CD4-positive, alpha-beta T cell treated with Interleukin-17A for 1 hour (primary cell): ENCODE measurements at places on chromosomes 4 and X.

DNA sequence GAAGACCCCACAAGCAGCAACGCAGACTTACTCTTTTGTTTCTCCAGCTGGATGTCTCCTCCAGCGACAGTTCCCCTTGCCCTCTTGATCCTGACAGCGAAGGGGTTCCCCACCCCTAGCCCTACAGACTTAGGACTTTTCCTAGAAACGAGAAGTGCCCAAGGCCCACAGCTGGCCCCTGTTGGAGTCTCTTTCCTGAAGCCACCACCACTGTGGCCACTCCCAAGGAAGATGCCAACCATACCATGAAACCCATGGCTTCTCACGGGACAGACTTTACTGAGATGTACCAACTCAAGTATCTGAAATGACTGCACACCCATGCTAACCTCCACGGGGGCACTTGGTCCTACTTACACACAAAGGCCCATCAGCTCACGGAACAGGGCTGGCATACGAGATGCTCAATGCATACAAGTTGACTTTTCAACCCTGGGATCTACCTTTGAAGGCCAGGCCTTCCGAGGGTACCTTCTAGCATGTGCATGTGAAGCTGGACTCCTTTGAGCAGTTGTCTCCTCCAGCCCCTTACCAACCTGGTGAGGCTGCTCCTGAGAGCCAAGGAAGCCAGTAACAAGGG is 924 bp upstream of the IRAK1 start:
- DNase-seq = peak; percentile 10

DNA sequence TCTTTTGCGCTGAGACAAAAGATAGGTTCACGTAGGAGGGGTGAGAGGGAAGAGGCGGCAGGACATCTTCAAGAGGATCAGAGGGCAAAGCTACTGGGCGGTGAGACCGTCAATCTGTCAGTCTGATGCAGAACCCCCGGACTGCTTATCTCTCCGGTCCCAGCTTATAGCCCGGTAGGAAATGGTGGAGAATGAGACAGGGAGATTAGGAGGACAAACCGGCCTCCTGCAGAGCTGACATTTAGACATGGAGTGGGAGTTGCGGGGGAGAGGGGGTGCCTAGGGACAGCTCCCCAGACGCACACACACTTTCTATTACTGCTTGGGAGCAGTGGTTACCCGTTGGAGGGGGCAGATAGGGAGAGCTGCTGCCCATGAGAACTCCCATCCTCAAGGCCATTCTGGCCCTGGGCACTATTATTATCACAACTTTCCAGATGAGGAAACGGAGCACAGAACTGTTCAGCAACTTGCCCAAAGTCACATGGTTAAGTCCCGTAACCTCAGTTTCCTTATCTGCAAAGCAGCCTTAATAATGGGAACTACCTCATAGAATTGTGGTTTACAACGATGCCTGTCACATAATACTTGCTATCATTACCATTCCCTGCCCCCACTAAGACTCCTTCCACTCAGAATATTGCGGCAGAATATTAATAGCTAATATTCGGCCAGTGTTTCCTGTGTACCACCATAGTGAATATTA is 1.1 kb upstream of the HDAC6 start:
- DNase-seq = no peak

GRCh38 chrX:103941201-103941975 is 21.0 kb upstream of the TMSB15B start:
- peak; percentile 55 for DNase-seq

- DNase-seq = no peak
Observed at GRCh38 chrX:137575596-137576255, 9.8 kb downstream of the ZIC3 start.

- DNase-seq = no peak
Observed at GRCh38 chr4:122604146-122604545, 16.7 kb downstream of the IL21 start.

DNA sequence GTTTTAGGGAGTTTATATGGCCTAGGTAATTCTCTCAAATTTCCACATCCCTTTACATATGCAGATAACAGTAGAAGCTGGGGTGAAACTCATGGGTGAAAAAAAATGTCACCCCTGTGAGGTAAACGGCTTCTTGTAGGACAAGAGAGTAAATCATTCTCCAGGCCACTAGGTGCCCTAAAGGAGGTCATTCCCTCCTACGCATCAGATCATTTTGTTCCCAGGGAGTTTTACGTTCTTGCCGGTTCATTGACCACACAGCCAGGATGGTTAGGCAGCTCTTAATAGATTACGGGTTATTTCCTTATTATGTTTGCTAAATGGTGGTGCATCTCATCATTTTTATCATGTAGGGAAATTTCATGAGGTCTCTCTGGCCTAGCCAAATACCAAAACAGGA is 225.8 kb upstream of the NOCT start:
- no peak for DNase-seq
